ENCODE measurements at places on chromosomes 16 and 17. TPM values are rescaled to one million over a fixed set of nuclear protein-coding genes. Genes with fewer than 3 reads are reported as not detected.

Gene C1QL1
- not detected for total RNA-seq

Gene CUEDC1
- 0.58 TPM for total RNA-seq

DNA sequence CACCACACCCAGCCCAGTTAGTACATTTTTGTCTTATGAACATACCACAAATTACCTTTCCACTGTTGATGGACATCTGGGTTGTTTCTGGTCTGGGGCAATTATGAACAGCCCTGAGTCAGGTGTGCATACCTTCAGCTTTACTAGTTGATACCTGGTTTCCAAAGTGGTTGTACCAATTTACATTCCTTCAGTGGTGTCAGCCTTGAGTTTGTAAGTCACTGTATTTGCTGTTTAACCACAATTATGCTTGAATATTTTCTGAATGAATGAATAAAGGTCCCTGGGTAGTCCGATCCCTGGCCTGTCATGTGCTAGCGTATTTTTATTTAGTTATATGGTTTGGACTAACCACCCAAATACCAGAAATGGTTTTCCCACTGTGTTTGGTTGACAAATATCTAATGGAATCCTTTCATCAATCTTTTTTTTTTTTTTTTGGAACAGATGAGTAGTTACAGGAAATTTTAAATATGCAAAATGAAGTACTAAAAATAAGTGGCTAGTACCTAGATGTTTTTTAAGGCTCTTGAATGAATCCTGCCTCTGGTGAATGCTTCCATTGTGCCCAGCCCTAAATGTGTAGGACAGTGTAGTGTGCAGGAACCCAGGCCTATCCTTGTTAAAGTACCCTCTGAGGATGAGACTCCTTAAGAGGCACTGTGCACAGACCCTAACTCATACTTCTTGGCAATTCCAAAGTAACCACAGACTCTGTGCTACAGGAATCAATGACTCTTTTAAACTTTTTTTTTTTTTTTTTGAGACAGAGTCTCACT lies 3.7 kb downstream of the DUSP14 start:
- DNase-seq = no peak

GRCh38 chr17:56592487-56593085 lies 913 bp upstream of the NOG start:
- DNase-seq = peak; percentile 68

DNA sequence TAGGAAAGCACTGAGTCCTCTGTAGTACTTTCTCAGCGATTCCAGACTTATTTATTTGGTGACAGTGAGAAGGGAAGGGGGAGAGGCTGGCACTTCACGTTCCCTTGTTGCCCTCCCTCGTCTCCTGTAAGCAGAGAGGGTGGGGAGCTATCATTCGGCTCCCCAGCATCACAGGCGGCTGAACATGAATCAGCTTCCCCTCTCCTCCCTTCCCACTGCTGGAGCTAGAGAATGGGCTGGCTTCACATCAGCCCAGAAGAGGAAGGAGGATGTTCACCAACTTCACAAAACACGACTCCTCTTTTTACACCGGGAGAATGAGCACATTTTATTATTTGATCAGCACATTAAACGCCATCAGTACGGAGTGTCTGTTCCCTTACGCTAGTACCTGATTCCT lies 6.7 kb upstream of the CMIP start:
- DNase-seq = no peak

DNA sequence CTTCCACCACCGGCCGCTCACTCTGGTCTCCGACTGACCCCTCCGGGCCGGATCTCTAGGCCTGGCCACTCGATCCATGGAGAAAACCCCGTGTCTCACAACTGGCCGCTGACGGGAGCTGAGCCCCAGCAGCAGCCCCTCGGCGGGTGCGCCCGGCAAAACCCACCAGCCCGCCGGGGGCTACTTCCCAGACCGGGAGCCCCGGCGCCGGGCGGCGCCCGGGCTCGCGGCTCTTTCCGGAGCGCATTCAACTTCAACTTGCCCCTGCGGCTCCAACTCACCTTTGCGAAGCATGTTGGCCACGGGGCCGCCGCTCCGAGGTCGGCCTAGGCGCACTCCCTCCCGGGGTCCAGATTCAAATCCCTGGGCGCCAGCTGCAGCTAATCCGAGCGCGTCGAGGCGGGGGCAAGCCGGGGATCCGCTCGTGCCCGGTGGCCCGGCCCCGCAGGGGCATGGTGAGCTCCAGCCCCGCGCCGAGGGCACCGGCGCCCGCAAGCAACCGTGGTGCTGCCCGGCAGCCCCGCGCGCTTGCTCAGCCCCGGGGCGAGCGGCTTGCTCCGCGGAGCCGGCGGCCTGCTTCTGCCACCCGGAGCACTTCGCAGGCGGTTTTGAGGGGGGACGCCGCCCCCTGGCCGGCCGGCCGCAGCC lies 438 bp downstream of the RTN4RL1 start:
- no peak for DNase-seq

DNA sequence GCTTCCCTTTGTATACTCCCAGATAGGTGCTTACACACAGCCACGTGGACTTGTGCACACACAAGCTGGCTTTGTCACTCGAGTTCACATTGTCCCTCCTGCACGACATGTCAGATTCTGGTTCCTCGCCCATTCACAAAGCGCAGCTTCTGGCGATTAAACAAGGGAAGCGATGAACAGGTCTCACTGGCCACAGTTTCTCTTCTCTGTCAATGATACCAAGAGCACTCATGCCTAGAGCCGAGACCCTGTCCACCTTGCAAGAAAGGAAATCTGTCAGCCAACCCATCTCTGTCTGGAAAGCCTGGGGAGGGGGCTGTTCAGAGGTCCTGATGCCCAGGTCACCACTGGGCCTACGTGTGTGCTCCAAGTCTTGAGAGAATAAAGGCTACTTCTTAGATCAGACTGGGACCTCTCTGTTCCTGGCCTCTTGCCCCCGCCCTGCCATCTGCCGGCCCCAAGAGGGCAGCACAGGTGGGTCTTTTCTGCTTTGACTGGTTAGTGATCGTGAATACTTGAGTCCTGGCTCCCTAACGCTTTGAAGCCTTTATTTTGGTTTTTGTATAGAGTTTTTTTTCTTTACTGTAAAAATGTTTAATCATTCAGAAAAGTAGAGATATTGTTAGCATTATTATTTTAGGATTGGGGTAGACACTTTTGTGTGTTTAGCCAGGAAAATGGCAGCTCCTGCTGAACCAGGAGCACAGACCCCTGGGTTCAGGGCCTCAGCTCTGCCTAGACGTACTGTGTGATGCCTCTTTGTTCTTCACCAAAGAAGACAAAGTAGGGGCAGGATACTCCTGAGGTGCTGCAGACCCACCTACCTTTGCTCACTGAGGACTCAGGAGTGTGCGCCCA lies 104.7 kb downstream of the MRM1 start:
- DNase-seq = peak; percentile 37

All from activated T-cell treated with anti-CD3 and anti-CD28 coated beads, Interleukin-2, amount 50 U/mL, for 4 hours (primary cell).